ENCODE measurements at places on chromosomes 16 and 17. TPM values are rescaled to one million over a fixed set of nuclear protein-coding genes. Genes with fewer than 3 reads are reported as not detected.

GRCh38 chr17:35051579-35052240 is 11.8 kb downstream of the RFFL start:
- DNase-seq = no peak

DNA sequence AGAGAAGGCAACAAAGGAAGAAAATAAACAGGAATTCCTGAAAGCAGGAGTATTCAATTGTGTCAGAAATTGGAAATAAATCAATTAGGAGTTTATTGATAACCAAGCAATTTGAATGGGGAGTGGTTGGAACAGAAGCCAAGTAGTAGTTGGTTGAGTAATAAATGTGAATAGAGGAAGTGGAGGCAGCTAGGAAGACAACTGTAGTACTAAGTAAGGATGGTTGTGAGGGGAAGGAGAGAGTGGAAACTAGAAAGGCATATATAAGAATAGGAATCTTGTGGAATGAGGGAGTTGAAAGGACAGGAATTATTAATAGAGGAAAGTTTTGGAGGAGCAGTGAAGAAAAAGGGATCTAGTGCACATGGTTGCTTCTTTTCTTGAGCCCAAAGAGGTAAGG is 34.4 kb downstream of the NFAT5 start:
- no peak for DNase-seq

DNA sequence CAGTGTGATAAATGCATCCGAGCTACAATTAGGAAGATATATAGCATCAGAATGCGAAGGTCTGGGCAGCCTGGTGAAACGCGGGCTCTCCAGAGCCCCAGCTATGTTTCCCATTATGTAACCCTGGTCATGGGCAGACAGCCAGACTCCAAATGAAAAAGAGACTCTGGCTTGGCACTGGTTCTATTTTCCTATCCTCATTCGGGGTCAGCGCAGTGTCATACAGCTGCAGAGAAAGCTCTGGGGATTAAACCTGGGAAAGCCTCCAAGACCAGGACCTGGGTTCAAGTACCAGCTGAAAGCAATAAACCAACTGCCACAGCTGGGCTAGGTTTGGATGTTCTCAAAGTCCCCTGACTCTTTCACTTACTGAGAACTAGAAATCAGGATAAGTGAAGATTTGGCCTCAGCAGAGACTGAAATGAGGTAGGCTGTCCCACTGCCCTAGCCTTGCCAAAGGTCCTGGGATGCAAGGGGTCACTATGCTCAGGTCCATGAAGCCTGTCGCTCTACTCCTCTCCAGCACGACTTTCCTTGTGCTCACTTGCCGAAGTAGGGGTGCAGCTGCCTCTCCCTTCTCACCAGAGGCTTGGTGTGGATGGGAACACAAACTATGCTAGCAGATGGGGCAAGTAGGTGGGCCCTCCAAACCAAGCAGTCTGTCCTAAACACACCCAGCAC is 123.8 kb downstream of the SMG6 start:
- no peak for DNase-seq

The EFCAB13 gene
- 2.0 TPM for total RNA-seq

- no peak for DNase-seq
These were observed 595.2 kb upstream of the KIF2B start for GRCh38 chr17:53227514-53227913.

The TNFRSF17 gene
- total RNA-seq = not detected

The KRTAP2-3 gene
- total RNA-seq = not detected

The RAB11FIP4 gene
- 53.2 TPM for total RNA-seq

The METTL9 gene
- total RNA-seq = 117 TPM

Measured in H1 (cell line).